Stimulated activated CD4-positive, alpha-beta T cell treated with anti-CD3 and anti-CD28 coated beads, TNF-alpha, amount 100 ng/mL, for 48 hours (primary cell): ENCODE measurements at places on chromosomes 5 and 9.

GRCh38 chr5:168055961-168056360 lies 235.5 kb upstream of the WWC1 start:
- DNase-seq = no peak

- no peak for DNase-seq
Measured at GRCh38 chr9:133991964-133992779, at the start of gene VAV2. VAV2 (minus strand) TSS chr9:133992324; CDS start chr9:133992278, 46 bp downstream.

- DNase-seq = peak; percentile 32
Measured at GRCh38 chr5:672329-673160, 20.6 kb downstream of the TPPP start.

GRCh38 chr9:19116107-19116790 lies 11.0 kb downstream of the PLIN2 start:
- DNase-seq = no peak

- DNase-seq = no peak
Measured at GRCh38 chr5:14859980-14860379, 11.6 kb downstream of the ANKH start.

DNA sequence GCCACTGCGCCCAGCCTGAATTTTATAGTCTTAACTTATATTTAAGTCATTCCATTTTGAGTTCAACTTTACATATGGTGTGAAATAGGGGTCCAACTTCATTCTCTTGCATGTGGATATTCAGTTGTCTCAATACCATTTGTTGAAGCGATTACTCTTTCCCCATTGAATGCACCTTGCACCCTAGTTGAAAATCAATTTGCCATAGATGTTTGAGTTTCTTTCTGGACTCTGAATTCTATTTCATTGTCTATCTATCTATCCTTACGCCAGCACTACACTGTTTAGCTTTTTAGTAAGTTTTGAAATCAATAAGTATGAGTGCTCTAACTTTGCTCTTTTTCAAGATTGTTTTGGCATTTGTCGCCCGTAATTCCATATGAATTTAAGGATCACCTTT lies 49.8 kb downstream of the TMOD1 start:
- DNase-seq = no peak

- DNase-seq = no peak
Measured at GRCh38 chr5:115873392-115873791, 31.7 kb downstream of the AP3S1 start.

GRCh38 chr9:129945314-129945713 lies 97.7 kb downstream of the FNBP1 start:
- no peak for DNase-seq

GRCh38 chr5:172110260-172110815 lies 77.7 kb downstream of the STK10 start:
- DNase-seq = no peak

DNA sequence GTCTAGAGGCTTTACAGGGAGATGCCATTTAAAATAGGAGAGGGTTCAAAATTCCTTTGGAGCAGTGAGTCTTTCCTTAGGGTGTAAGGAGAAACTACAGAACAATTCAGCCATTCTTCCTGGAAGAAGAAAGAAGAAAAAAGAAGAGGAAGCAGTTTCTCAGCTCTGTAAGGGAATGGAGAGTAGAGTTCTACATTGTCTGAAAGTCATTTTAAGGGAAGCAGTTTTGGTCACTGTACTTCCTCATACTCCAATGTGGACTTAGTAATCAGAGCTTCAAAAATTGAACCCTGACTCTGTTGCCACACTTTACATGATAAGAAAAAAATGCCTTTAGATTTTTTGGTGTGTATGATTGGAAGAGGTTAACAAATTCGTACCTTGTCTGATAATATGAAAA lies 122.4 kb downstream of the LRRC70 start:
- no peak for DNase-seq

- DNase-seq = no peak
Measured at GRCh38 chr5:14908172-14908571, 36.6 kb upstream of the ANKH start.

DNA sequence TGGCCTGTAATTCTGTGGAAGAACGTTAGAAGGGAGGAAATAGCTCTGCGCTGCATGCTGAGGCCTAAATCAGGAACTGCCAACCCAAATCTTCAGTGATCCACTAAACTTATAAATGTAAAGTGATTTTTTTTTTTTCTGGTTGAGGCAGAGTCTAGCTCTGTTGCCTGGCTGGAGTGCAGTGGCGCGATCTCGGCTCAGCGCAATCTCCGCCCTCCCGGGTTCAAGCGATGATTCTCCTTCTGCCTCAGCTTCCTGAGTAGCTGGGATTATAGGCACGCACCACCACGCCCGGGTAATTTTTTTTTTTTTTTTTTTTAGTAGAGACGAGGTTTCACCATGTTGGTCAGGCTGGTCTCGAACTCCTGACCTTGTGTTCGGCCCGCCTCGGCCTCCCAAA lies 717.4 kb upstream of the FAM174A start:
- DNase-seq = no peak
